ENCODE measurements at places on chromosomes 1 and 21.

- no peak for DNase-seq
Observed at GRCh38 chr21:37153196-37153934, 80.3 kb downstream of the TTC3 start.

GRCh38 chr1:167105271-167106118 lies 11.6 kb downstream of the STYXL2 start:
- no peak for DNase-seq

DNA sequence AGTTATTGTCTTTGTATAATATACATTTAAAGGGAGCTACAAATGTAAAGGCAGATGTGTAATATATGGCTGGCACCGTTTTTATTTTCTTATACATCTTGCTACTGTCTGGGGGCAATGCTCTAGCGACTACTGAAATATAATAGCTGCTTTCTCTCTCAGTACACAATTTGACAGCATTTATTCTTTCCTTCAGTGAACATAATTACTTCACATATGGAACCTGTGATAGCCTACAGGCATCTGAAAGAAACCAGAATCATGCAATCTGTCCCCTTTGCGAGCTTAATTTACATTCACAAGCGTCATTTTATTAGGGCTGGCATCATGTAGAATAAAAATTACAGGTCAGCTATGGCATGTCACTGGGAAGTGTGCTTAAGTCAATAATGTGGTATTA lies 557.5 kb upstream of the PTBP2 start:
- no peak for DNase-seq

DNA sequence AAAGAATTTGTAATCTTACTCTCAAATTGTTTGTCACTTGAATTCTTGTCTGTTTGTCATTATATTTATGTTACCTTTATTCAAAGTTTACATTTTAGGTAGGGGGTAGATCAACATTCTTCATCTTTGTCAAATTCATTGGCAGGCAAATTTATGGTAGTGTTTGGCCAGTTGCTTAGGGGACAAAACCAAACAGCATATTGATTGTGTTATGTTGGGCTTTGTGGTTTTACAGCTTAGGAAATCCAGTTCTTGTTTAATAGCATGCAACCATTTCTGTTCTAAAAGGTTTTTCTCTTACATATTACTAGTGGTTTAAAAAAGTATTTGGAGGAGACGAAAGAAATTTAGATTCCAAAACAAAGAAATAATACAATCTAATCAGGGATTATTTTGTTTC lies 91.4 kb downstream of the HMCN1 start:
- DNase-seq, result no peak

DNA sequence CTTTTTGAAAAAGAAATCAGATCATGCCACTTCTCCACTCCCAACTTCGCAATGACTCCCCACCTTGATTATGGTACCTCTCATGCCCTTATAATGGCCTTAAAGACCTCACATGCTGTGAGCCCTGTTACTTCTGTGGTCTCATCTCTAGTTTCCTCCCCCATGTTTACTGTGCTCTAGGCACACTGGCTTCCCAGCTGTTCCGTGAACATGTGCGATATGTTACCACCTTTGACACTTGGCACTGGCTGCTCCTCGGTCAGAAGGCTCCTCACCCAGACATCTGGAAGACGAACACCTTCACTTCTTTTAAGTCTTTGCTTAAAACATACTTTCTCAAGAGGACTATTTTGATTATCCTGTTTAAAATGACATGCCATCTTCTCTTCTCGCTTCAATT lies 14.3 kb upstream of the NTMT2 start:
- DNase-seq, result no peak

DNA sequence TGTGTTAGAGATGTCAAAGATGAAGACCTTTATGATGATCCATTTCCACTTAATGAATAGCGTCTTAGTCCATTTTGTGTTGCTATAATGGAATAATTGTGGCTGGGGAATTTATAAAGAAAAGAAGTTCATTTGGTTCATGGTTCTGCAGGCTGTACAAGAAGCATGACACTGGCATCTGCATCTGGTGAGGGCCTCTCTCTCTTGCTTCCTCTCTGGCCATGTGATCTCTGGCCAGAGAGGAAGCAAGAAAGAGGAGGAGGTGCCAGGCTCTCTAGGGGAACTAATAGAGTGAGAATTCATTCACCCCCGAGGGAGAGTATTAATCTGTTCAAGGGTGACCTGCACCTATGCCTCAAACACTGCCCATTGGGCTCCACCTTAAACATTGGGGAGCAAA lies 242.8 kb downstream of the DISC1 start:
- DNase-seq, result no peak

DNA sequence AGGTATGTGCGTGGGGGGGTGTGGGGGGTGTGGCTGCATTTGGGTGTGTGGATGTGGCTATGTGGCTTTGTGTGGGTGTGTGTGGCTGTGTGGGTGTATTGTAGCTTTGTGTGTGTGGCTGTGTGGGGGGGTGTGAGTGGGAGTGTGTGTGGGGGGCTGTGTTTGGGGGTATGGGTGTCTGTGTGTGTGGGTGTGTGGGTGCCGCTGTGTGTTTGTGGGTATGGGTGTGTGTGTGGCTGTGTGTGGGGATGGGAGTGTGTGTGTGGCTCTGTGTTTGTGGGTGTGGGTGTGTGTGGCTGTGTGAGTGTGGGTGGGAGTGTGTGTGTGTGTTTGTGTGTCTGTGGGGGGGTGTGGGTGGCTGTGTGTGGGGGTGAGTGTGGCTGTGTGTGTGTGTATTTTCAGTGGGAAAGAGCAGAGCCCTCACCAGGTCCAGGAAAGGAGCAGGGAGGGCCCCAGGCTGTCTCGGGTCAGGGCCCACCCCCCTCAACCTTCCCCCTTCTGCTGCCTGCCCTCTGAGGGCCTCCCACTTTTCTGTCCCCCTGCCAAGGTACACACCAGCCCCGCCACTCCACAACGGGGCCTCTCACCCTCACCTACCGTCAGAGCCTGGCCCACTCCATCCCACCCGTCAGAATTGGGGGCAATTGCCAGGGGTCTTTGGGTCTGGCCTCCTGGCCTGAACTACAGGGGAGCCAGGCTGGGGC lies 1.9 kb upstream of the COL8A2 start:
- DNase-seq, result no peak

- no peak for DNase-seq
Observed at GRCh38 chr1:24870551-24871195, 59.4 kb downstream of the RUNX3 start.

DNA sequence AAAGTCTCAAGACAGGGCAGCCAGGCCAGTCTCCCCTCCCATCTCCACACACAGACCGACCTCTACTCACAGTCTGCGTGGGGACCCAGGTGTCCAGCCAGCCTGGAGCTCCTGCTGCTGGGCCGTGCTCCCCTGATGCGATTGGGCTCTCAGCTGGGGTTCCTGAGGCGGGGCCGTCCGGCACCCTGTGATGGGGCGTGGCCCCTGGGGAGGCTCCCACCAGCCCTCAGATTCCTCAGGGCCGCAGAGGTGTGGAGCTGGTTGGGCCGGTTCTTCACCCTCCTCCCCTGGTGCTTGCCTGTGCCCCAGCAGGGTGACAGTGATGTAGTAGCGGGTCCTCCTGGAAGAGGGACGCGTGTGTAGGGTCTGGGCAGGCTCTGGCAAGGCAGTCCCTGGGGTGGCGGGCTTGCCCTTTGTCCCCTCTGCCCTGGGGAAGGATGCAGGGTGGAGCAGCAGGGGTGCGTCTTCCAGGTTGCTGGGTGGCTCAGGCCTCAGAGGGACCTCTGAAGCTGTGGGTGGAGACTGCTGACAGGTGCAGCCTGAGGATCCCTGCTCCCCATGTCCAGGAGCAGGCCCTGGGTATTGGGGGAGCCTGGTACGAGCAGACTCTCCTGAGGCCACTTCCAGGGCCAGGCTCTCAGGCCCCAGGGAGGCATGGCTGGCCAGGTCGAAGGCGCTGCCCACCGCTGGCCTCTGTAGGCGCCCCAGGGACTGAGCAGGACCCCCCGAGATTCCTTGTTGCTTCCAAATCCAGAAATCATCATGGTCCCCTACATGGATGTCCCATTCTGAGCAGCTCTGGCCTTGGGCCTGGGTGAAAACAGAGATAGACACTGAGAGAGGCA lies at the start of gene CRYBG2:
TSS of gene CRYBG2 (minus strand) at position 155 of the 845 bp plus-strand sequence. CDS start 7,473 bp downstream, outside the sequence.
- DNase-seq, result no peak

- no peak for DNase-seq
Observed at GRCh38 chr1:15681349-15682292, 2.5 kb upstream of the PLEKHM2 start.

GRCh38 chr1:94927405-94928175 lies 680 bp upstream of the CNN3 start:
- DNase-seq, result peak; percentile 37

GRCh38 chr1:2091611-2092604 lies 41.7 kb downstream of the PRKCZ start:
- no peak for DNase-seq

GRCh38 chr1:72412286-72412685 lies 129.9 kb upstream of the NEGR1 start:
- peak; percentile 50 for DNase-seq
